Mammary microvascular endothelial cell (primary cell): ENCODE measurements at places on chromosomes 4 and X. TPM values are rescaled to one million over a fixed set of nuclear protein-coding genes. Genes with fewer than 3 reads are reported as not detected.

Gene MRFAP1
- total RNA-seq, result 253 and 270 TPM in 2 replicates

Gene GAGE12H
- total RNA-seq, result not detected in 2 replicates

Gene SYTL5
- 0.05 and 0.13 TPM in 2 replicates for total RNA-seq

Gene CSAG3
- total RNA-seq, result not detected in 2 replicates

Gene RAP2C
- 14.9 and 16.3 TPM in 2 replicates for total RNA-seq

Gene SASH3
- total RNA-seq, result not detected in 2 replicates

Gene ZC4H2
- total RNA-seq, result 4.9 and 10.3 TPM in 2 replicates

Gene TXK
- 1.4 and 1.5 TPM in 2 replicates for total RNA-seq

Gene SERPINA7
- not detected in 2 replicates for total RNA-seq

Gene USP51
- total RNA-seq, result 0.79 and 1.00 TPM in 2 replicates

Gene PAGE5
- total RNA-seq, result not detected in 2 replicates

Gene MAPK10
- total RNA-seq, result 0.07 TPM in 1 of 2 replicates, not detected in the other

Gene HERC6
- total RNA-seq, result 23.6 and 34.6 TPM in 2 replicates

Gene CDS1
- under 0.01 TPM in 1 of 2 replicates, not detected in the other for total RNA-seq

Gene APBB2
- total RNA-seq, result 86.5 and 106 TPM in 2 replicates

Gene CENPVL2
- total RNA-seq, result not detected in 2 replicates

Gene GRIA3
- not detected in 2 replicates for total RNA-seq

Gene KIAA1210
- not detected in 2 replicates for total RNA-seq

Gene IDUA
- total RNA-seq, result 2.4 and 4.1 TPM in 2 replicates

Gene APELA
- total RNA-seq, result not detected in 2 replicates

Gene PRRG1
- 25.2 and 30.4 TPM in 2 replicates for total RNA-seq

Gene ALPK1
- total RNA-seq, result 5.1 and 5.6 TPM in 2 replicates

Gene GRPEL1
- total RNA-seq, result 42.0 and 46.2 TPM in 2 replicates

Gene STBD1
- 1.7 and 3.5 TPM in 2 replicates for total RNA-seq

Gene VAMP7
- total RNA-seq, result 36.9 and 37.3 TPM in 2 replicates

Gene MAGEC3
- total RNA-seq, result not detected in 2 replicates

Gene XAGE1A
- total RNA-seq, result not detected in 2 replicates

Gene RAB39B
- 0.05 TPM in 1 of 2 replicates, not detected in the other for total RNA-seq

Gene TBX22
- total RNA-seq, result not detected in 2 replicates

Gene ENPEP
- under 0.01 TPM in 1 of 2 replicates, not detected in the other for total RNA-seq
